Brain pericyte (primary cell): ENCODE measurements at places on chromosomes 12 and 14.

DNA sequence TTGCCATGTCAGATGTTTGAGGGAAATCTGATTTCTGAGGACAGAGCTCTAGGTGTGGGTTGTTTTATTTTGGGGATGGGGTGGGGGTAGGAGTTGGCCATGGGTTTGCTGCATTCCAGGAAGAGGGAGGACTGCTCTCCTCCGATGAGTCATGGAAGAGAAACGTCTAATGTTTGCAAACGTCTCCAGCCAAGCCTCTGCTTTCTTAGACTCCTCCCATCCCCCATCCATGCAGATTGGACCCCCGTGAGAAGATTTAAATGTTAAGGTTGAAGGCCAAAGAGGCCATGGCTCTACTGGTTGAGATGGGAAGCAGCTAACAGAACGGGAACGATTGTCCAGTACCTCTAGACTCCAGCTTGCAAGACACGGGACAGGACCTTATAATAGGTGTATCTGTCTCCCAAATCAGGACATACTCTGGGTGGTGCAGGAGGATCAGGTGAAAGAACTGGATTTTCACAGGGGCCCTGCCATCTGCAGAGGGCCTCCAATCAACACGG lies 11.4 kb upstream of the ATP2A2 start:
- DNase-seq, result no peak

- DNase-seq, result no peak
These were observed 119.5 kb downstream of the ANO4 start for GRCh38 chr12:100913872-100914592.

GRCh38 chr12:74732164-74732784 lies 194.6 kb downstream of the ATXN7L3B start:
- DNase-seq, result no peak

DNA sequence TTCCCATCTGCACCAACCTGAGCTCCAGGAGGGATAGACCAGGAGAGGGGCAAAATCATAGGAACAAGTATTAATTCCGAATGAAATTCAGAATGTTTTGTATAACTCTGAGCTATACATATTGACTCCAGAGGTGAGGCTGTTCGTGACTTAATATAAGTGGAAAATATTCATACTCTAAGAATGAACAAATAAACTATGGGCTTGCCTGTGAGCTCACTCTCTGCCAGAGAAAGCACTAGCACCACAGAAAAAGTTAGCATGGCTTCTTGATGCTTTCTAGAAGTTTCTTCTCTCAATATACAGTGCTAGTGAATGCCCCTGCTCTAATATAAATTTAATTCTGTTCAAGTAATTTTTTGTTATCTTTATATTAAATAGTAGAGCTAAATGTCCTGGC lies 1536.4 kb upstream of the FLRT2 start:
- no peak for DNase-seq
